ENCODE measurements at places on chromosomes 7 and 10.

DNA sequence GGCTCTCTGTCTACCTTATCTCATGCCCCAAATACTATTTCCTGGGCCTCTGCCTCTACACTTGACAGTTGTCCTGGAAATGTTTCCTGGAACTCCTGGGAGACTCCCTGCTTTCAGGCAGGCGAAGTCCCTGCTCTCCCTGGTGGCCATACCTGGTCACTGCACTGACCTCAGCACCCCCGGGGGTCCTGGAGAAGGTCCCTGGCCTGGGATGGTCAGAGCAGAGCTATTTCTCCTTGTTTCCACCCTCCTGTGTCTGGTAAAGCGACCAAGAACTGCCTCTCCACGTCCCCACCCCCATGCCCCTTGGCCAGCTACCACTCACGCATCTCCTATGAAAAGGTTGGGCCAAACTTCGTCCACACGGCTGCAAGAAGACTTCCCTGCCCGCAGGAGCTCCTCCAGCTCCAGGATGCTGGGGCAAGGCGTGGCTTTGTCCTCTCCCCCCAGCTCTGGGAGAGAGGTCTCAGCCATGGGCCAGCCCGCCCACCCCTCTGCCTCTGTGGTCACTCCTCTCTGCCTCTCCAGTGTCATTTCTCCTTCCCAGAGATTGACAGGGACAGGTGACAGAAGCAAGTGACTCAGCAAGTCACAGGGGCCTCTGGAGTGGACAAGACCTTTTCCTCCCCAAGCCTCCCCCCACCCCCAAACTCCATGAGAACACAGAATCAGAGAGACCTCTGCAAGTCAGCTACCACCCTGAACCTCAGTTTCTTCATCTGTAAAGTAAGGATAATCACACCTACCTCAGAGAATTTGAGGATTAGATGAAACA is 2.6 kb upstream of the SAMD8 start:
- no peak for ATAC-seq

DNA sequence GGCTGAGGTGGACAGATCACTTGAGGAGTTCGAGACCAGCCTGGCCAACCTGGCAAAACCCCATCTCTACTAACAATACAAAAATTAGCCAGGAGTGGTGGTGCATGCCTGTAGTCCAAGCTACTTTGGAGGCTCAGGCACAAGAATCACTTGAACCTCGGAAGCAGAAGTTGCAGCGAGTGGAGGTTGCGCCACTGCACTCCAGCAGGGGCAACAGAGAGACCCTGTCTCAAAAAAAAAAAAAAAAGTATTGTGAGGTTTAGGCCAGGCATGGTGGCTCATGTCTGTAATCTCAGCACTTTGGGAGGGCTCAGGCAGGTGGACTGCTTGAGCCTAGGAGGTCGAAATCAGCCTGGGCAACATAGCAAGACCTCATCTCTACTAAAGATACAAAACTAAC is 16.0 kb downstream of the TET1 start:
- ATAC-seq: no peak

GRCh38 chr7:89813081-89813480 is 341.2 kb upstream of the STEAP1 start:
- no peak for ATAC-seq

DNA sequence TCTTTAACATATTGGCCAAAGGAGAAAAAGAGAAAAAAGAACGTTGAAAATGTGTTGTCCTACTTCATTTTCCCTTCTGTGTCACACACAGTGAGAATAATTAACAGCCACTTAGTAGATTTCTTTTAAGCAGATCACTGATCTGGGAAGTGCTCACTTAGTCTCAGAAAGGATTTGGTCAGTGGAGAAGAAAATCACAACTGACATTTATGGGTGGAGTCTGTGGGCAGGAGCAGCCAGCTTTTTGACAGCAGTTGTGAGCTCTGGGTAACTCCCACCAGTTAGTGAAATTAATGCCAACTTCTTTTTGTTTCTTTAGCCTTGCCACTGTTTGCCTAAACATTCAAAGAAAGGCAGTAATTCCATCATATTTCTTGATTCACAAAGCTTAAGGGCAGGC is 49.7 kb downstream of the CDK14 start:
- peak; percentile 83 for ATAC-seq

DNA sequence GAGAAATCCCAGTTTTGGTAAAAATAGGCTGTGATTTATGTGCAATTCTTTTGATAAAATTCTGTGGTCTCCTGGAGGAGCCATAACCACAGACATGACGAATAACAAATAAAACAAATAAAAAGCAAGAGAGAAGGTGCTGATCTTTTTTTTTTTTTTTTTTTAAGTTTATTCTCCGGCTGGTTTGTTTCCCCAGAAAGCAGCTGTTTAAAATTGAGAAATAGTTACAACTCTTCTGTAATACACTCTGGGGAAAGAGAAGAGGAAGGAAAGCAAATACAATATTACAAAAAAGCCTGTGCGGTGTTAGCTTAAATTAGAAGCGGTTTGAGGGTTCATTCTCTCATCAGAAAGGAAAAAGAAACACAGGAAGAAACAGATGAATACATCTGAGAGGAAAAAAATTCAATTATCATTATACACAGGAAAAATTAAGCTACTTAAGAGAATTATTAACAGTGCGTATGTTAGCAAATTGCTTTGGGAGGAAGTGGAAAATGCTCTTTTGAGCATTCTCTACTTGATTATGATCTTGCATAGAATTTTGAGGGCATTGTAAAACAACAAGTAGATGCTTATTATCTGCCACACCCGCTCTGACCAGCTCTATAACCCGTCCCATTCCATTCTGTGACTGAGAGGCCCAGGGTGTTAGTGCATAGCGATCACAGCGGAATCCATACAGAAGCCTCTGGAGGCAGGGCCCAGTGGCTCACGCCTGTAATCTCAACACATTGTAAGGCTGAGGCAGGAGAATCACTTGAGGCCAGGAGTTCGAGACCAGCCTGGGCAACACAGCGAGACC is 40.6 kb upstream of the WAC start:
- ATAC-seq: no peak

DNA sequence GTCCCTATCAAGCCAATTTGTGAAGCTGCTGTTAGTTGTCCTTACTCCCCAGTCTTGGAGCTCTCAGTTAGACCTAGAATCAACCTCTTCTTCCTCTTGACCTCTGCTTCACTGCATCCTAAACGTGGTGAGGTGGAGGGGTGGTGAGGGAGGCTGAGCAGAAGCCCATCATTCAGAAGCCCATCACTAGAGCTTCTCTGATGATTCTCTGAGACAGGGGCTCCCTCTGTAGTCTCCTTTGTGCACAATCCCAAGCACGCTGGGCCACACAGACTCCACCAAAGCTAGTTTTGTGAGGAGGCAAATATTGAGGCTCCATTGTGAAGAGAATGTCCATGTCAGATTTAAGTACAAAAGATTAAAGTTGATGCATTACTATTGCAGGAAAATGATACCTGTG is 163.8 kb upstream of the PRSS1 start:
- peak; percentile 18 for ATAC-seq

DNA sequence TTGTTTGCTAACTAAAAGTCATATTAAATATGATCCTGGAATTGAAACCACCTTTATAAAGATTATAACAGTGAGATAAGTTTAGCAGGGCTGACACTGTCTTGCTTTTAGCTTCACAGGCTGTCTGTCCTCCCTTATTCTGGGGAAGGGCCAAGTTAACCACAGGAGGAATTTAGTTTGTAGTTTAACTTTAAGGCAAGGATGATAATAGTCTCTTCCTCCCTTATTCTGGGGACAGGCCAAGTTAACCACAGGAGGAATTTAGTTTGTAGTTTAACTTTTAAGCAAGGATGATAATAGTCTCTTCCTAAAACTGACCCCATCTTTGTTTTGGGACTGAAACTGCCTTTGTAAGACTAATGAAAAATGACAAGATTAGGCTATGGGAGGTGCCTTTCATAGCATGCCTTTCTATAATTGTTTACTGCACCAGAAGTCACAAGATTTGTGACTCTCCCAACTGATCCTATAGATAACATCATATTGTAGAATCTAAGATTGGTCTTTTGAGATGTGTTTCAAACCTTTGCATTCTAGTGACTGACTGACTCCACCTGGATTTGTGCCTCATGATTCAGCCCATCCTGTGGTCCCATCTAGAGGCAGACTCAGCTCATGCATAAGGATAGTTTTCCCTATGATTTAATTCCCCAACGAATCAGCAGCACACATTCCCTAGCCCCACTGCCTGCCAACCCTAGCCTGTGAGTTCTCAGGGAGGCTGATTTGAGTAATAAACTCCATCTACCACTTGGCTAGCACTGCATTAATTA is 212.0 kb downstream of the MAGI2 start:
- peak; percentile 90 for ATAC-seq

- no peak for ATAC-seq
These were observed 219.1 kb upstream of the PITRM1 start for GRCh38 chr10:3391657-3392056.
